ENCODE measurements at places on chromosomes 4 and X.

DNA sequence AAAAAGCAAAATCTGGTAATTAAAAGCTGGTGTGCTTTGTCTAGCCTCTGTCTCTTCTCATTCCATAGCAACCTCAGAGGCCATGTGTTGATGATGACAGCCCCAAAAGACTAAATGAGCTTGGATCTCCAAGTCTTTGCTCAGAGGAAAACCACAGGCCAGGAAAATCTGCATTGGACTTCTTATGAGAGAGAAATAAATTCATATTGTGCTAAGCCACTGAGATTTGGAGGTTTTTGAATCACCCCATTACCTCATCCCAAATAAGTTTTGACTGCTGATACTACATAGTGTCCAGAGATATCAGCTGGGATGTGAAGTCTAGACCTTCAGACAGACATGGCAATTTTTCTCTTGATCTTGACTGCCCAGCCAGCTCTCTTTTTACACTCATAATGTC, 178.6 kb upstream of the DIPK2B start:
- no peak for DNase-seq

- no peak for DNase-seq
Measured at GRCh38 chr4:145884775-145885174, 53.8 kb downstream of the ZNF827 start.

- DNase-seq = no peak
Measured at GRCh38 chr4:15043226-15043625, 40.9 kb downstream of the CPEB2 start.

- DNase-seq = no peak
Measured at GRCh38 chrX:109831326-109831985, 98.4 kb upstream of the ACSL4 start.

GRCh38 chrX:6464726-6465125, 70.2 kb downstream of the VCX3A start:
- no peak for DNase-seq

DNA sequence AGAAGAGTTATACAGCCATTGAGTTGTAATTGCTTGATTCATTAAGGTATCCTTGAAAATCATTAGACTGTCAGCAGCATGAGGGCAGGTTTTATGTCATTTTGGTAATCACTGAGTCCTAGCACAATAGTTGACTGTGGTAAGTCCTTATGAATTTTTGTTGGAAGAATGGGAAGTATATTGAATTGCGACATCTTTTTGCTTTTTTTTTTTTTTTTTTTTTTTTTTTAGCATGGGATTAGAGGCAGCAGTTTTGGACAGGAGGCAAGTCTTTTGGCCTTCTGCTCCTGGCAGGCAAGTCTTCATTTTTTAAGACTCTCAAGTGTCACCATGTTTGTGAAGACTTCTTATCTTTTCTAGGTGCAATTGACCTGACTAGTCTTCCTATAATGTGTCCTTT, 29.7 kb downstream of the PRRG1 start:
- DNase-seq = no peak

DNA sequence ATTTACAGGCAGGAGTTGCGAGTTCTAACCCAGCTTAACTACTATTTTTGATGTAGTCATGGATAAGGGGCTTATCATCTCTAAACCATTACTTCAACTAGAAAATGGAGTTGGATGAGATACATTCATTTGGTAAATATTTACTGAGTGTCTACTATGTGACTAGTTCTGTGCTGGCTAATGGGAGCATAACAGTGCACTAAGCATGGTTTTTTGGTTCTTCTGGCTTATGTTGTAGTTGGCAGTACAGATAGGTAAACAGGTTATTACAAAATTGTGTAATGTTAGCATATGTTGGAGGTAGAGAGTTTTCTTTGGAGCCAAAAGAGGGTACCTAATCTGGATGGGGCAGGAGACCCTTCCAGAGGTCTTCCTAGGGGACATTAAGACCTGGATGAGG, 25.8 kb upstream of the PI4K2B start:
- DNase-seq = no peak

DNA sequence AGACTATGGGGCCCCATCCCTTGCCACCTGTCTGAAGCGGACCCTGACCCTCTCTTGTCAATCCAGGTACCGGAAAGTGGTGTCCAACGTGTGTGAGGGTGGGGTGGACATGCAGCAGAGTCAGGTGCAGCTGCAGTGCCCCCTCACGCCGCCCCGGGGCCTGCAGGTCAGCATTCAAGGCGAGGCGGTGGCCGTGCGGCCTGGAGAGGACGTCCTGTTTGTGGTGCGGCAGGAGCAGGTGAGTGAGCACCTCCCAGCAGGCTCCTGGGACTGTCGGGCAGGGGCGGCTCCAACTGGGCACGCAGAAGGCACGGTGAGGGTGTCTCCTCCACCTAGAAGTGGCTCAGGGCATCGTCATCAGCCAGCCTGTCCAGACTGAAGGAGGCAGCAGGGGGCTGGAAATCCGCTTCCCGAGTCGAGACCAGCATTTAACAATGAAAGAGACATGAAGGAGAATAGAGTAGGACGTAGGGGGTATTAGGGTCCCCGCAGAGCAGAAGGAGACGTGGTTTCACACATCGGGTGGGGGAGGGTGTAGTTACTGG, 221.6 kb downstream of the AFAP1 start:
- DNase-seq = no peak

DNA sequence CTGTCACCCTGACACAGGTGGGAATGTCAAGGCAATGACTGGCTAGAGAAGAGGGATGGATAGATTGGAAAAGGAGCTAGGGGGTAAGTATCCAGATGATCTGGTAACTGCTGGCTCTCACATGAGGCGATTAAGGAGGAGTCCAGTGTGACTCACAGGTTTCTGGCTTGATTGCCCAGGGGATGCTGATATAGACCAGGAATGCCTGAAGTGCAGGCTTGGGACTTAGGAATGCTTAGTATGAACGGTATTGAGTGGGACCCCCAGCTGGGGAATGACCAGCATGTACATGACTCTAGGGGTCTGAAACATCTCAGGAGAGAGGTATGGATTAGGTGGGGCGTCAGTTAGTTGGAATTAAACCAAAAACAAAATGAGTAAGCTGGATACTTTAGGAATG, 65.8 kb upstream of the PRPS1 start:
- DNase-seq = no peak

DNA sequence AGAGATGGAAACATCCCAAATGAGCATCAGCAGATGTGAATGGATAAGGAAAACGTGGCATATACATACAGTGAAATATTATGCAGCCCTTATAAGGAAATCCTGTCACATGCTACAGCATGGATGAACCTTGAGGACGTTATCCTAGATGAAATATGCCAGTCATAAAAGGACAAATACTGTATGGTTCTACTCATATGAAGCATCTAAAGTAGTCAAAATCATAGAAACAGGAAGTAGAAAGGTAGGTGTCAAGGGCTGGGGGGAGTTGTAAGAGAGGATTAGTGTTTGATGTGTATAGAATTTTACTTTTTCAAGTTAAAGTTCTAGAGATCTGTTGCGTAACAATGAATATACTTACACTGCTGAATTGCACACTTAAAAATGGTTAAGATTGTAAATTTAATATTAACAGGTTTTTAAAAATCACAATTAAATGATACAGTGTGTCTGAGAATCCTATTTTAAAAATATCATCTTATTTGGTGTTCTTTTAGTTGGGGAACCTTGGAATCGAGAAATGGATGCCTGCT, 58.5 kb downstream of the KDM6A start:
- no peak for DNase-seq

DNA sequence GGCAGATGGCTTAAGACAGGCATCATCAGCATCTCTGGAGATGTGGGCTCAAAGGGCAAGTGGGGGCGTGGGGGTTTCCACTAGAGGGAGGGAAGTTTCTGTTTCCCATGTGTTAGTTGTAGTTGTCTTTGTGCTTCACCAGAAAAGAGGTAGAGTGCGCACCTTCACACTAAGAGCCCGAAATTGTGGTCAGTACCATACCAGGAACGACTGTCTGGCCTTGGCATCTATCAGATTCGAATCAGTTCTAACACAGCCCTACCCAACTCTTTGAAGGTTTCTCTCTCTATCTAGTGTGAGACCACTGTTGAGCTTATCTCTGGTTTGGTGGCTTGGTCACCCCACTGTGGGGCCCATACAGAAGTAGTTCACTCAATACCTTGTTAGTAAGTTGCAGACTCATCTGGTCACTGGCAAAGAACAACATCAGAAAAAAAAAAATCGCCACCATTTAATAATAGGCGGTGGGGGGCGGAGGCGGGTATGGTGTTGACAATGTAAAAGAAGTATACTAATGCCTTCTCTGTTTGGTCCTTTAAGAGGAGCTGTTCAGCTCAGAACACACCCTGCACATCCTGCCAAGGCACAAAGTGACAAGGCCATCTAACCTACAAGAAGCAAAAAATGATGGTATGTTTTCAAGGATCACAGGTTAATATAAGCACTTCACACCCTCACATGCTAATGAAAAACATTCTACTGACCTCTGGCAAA, 71.1 kb downstream of the NYX start:
- DNase-seq = no peak

GRCh38 chr4:124952601-124953000, 240.1 kb upstream of the ANKRD50 start:
- no peak for DNase-seq

DNA sequence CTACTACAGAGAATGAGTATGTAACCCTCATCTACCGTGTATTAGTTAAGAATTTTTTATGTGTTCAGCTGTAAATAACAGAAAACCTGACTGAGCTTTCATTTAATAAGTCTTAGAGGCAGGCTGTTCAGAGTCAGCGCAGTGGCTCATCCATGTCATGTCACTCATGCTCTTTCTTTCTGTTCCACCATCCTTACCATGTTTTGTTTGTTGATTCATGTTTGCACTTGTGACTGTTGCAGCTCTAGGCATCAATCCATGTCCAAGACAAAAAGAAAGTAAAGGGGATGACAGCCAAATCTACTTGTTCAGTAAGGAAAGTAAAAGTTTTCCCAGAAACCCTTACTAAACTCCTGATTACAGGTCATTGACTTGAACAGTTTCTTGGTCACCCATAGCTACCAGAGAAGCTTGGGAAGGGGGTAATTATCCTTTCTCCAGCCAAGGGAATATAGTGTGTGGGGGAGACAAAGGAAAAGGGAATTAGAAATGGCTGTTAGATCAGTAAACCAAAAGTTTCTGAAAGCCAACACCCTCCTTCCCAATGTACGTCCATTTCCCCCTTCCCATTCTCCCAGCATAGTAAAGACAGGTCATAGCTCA, 9.0 kb downstream of the ART3 start:
- DNase-seq = no peak

DNA sequence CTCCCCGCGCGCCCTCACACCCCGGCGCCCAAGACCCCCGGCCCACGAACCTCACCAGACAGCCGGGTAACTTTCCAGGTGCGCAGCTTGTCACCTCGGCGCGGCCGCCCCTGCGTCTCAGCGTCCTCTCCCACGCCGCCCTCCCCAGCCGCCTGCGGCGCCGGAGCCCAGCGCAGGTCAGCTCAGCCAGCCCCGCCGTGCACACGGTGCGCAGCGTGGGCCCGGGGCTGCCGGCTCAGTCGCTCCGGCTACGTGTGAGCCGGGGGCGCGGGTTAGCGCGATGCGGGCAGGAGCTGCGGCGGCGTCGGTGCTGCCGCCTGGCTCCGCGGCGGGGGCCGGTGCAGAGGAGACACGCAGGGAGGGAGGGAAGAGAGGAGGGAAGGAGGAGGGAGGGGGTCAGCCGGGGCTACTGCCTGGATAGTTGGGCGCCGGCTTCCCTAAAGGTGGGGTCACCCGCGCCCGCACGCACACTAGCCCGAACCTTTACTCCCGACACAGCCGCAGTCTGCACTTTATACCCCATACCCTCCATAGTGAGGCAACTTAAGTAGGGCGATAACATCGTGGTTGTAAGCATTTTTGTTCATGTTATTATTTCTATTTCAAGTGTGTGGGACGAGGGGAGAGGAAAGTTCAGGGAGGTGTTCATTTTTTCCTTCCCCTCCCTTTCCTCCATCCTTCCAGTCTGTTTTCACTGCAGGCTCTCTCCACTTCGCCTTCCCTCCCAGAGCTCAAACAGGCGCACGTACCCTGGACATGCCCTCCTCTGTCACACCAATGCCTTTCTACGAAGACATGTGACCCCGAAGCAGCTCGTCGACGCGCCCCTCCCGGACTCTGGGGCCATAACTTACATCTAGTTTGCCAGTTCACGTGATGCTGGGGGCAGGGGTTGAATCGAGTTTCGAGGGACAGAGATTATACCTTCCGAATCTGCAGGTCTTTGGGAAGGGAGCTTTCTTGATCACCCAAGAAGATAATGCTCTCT, at the start of gene PRKG2:
Gene PRKG2, minus strand, starts transcription at position 342 of the 988 bp plus-strand sequence. CDS start 10,175 bp downstream, outside the sequence.
- no peak for DNase-seq

DNA sequence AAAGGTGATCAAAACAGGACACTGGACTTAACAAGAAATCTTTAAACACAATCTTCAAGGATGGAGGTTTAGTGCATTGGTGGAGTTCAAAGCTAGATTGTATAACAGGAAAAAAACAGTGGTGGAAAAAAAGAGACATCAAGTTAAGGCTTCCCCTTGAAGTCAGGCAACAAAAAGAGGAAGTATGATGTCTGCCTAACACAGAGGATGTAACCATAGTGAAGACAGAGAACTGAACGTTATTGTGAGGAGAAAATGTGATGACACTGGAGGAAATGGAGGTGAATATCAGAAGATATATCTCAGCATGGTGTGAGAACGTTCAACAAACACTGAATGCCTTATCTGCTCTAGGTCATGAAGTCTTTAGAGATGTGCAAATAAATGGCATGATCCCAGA, 192.4 kb upstream of the AR start:
- DNase-seq = no peak

DNA sequence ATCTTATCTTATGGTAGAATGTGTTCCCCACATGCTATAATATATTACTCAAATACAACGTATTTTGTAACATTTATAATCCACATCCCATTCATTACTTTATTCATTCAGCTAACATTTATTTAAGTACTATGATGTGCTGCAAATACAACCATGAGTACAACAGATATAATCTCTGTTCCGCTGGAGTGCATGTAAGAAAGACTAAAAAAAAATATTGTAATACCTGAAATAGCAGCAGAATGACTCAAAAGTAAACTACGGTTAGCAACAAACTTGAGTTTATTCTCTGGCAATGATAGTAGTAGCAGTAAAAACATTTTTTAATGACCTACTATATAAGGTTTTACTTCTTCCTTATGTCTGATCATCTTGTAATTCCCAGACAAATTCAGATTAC, 1776.3 kb downstream of the STIM2 start:
- DNase-seq = no peak

DNA sequence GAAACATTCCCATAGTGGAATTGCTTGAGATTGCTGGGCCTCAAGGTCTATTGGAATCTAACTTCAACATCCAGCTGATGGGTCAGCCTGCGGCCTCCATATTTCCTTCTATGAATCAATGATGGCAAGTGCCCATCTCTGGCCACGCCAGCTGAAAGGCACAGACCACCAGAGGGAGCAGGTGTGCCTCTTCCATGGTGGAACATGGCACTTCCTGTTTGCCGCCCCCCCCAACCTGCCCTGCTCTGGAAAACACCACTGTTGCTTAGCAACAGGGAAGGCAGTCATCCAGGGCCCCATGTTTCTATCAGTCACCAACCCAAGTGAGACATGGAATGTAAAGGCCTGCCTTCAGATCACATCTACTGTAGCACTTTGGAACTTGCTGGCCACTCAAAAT, 11.6 kb downstream of the PAGE4 start:
- no peak for DNase-seq

DNA sequence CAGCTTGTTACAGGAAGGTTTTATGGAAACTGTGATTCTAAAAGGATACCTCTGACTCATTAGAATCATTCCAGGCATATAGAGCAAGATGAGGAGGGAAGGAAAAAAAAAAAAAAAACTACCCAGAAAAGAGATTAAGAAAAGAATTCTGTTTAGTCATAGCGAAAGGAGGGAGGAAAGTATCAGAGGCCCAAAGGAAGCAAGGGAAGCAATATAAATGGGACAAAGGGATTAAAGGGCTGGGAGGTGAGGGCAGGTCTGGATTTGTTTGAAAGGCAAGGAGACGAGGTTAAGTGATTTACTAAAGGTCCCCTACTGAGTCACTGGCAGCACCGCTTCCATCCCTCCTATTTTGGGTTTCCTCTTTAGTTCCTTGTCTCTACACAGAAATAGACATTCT, 88.6 kb upstream of the IL1RAPL1 start:
- DNase-seq = no peak
